ENCODE measurements at places on chromosomes 3 and 15.

DNA sequence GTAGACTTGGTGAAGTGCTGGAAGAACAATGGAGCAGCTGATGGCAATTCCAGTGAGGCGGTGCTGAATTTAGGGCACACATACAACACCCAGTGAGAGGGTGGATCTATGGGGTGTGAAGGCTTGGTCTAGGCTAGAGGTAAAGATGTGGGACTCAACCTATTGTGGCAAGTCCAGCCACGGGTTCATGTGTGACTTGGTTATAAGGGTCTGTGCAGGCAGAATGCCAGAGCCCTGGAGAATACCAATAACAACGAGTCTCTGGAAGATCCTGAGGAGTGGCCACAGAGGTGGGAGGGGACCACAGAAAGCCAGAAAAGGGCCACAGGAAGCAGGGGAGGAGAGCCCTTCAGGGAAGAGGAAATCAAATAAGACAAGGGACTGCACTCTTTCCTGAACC is 55.0 kb downstream of the VGLL4 start:
- DNase-seq, result no peak

- DNase-seq, result no peak
Observed at GRCh38 chr15:91216000-91216399, 115.9 kb downstream of the SV2B start.

GRCh38 chr3:142706321-142707127 is 17.3 kb upstream of the TRPC1 start:
- no peak for DNase-seq

DNA sequence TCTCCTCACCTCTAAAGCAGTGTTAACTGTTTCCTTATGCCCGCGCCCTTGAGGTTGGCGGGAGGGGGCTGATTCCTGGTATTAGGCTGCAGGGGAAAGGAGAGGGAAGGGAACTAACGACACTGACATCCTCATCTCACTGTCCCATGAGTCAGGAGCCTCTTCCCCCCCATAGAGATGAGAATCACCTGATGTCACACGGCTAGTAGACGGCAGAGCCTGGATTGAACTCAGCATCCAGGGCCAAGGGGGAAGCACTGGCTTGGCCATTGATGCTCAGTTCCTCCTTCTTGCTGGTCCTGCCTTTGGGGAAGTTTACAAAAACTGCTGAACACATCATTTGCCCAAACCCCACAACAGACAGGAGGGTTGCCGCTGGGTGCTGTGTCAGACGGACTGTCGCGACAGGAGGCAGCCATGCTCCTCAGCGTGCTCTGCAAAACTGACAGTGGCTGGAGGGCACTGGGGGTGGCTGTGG is 38.5 kb downstream of the IDH2 start:
- no peak for DNase-seq

DNA sequence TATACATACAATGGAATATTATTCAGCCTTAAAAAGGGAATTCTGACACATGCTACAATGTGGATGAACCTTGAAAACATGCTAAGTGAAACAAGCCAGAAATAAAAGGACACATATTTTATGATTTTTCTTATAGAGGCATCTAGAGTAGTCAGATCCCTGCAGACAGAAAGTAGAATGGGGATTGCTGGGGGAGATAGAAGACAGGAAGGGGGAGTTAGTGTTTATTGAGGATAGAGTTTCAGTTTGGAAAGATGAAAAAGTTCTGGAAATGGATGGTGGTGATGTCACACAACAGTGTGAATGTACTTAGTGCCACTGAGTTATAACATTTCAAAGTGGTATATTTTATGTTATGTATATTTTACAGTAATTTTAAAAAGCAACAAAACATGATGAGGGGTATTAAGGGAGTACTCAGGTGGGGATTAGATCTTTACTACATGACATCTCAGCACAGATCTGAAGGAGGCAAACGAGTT is 4.7 kb downstream of the ITPR1 start:
- DNase-seq, result no peak

- DNase-seq, result no peak
Observed at GRCh38 chr3:169545606-169546005, 117.9 kb downstream of the MECOM start.

- no peak for DNase-seq
Observed at GRCh38 chr3:113125951-113126350, 85.4 kb upstream of the BOC start.

DNA sequence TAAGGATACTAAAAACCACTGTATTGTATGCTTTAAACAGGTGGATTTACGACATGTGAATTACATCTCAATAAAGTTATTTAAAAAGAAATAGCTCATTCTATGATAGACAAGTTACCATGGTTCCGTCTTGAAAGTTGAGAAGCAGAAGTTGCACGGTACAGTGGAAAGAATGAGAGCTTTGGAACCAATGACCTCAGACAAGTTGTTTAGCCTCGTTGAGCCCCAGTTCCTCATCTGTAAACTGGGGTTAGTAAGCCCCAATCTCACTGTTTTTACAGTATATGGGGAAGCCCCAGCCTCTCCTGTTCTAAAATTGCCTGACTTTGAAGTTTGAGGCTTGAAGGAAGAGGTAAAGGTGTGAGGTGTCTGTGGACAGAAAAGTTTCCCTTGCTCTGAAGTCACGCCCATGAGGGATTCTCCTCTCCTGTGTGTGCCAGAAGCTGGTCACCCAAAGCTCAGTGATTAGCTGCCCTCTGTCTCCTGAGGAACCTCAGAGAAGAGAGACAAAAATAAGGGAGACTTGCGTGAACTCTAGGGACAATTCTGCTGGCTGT is 10.0 kb downstream of the CRYGS start:
- DNase-seq, result no peak

- DNase-seq, result no peak
Observed at GRCh38 chr3:31692751-31693150, 160.0 kb downstream of the STT3B start.

DNA sequence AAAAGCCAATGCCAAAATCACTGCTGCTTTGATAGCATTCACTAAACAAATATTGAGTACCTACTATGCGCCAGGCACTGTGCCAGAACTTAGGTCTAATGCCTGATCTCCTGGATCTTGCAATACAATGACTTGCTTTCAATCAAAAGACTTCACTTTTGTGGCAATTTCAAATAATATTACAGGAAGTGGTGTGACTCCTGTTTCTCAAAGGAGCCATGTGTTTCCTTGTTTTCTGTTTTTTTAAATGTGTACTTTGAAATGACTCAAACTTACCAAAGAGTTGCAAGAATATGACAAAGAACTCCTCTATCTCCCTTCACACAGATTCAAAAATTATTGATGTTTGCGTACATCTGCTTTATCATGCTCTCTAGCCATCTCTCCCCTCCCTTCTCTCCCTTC is 18.3 kb downstream of the OSBPL10 start:
- no peak for DNase-seq

- no peak for DNase-seq
Observed at GRCh38 chr15:71055461-71055860, 59.8 kb upstream of the THSD4 start.

DNA sequence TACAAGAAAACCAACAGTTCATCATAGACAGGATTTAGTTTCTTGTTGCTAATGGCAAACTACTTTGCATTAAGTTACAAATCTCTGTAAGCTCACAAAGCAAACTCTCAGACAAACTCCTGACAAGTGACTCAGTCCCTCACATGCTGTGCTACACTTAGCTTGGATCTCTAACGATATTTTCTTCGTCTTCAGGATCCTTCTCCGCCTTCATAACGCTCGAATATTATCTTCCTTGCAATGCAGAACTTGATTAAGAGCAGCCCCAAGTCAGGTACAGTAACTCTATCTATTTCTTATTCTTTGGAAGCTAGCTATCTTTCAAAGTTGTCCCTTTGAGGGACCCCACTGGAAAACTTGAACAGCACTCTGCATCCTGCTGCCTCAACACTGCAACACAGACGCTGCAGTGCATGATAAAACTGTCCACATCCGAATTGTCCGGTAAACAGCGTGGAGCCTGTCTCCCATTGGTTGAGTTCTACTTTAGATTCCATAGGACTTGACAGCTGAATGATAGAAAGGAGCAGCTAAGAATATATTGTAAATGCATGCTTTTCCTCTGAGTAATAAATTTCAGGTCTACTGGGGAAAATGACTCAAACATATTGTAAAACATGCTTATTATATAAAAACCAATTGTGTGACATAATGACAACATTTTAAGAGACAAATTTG is 61.3 kb downstream of the UACA start:
- DNase-seq, result no peak

DNA sequence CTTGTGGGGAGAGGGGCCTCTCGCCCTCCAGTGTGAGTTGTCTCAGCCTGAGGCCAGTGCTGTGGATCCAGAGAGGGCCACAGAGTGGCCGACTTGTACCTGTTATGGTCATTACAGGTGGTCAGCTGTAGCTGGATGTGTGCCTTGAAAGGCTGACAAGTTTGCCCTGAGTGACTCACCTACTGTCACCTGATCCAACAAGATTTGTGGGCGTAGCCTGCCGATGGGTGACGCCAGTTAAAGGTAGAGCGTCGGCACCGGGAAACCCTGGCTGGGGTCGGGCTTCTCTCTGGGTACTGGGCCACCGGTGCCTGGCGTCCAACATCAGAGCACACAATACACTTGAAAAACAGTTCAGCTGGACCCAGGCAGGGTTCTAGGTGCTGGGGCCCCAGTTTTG is 2.8 kb upstream of the ISG20 start:
- DNase-seq, result no peak

DNA sequence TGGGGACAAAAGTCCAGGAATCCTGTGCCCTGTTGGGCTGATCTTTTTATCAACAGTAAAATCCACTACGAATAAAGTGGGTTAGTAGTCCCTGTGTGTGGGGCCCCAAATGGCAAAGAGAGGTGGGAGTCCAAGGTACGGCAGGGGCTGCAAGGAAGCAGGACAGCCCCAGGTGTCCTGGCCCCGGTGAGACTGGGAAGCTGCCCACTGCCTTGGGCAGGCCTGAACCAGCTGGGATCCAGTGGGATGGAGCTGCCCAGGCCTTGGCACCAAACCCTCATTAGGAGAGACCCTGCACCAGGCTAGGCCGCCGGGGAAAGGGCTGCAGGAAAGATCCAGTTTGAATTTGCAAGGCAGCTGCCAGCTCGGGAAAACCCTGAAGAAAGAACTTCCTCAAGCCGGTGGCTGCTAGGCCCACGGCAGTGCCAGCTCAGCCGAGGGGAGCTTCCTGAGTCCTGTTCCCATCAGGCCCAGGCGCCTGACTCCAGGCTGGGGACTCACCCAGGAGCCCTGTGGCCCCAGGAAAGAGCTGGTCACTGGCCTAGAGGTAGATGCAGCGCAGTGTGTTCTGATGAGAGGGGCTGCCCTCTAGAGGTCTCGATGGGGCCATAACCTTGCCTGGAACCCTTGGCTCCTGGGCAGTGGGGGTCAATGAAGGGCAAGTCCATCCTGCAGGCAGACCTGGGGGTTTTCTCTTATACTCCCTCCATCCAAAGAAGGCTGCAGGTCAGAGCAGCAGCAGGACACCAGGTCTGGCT is 14.4 kb upstream of the GNAI2 start:
- DNase-seq, result no peak

DNA sequence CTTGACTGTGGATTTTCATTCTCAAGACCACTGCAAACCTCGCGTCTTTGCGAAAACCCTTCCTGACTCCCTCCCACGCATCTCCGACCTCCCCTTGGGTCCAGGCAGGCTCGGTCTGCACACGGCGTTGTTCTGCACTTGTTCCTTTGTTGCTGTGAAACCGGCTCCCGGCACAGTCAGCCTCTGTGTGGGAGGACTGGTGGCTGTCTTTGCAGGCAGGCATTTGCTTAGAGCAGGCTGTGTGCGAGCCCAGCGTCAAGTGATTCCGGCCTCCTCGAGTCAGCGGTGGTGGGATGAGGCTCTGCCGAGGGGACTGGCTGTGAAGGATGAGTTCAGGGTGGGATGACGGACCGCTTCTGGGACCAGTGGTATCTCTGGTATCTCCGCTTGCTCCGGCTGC is 102.6 kb upstream of the ROPN1 start:
- no peak for DNase-seq

DNA sequence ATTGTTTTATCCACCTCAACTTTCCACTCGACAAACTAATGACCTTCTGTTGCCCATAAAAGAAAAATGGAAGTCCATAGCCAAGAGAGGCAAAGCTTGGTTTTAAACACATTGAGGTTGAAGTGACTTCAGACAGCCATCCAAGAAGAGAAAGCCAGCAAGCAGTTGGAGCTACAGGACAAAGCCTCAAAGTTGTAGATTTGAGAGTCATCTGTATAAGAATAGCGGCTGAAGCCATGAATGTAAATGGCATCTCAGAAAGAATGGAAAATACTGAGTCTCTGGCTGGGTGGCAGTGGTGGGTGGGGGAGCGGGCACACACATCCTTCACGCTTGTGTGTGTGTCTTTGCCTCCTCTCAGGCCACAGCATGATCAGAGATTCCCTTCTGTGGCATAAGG is 124.1 kb upstream of the CHRM5 start:
- no peak for DNase-seq

- DNase-seq, result no peak
Observed at GRCh38 chr3:140250945-140251344, 316.0 kb downstream of the CLSTN2 start.

DNA sequence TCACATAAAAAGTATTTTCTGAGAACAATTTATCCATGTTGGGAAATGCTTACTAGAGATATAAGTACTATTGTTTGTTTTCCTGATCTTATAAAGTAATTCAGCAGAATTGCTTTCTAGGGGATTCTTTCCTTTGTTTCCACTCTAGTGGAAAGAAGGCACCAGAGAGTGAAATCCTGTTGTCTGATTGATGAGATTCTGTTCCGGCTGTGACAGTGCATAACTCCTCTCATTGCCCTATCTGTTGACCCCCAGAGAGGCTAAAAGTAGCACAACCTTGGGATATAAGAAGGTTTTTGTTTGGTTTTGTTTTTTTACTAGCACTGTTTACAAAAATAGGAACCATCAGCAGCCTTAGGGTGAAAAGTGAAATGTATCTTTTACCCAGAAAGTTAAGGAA is 114.1 kb downstream of the ALCAM start:
- no peak for DNase-seq

GRCh38 chr3:138398791-138399575 is 35.4 kb upstream of the ESYT3 start:
- no peak for DNase-seq

- DNase-seq, result no peak
Observed at GRCh38 chr3:43177085-43177484, 71.2 kb upstream of the POMGNT2 start.

GRCh38 chr3:13440204-13440817 is 20.2 kb upstream of the NUP210 start:
- DNase-seq, result no peak

DNA sequence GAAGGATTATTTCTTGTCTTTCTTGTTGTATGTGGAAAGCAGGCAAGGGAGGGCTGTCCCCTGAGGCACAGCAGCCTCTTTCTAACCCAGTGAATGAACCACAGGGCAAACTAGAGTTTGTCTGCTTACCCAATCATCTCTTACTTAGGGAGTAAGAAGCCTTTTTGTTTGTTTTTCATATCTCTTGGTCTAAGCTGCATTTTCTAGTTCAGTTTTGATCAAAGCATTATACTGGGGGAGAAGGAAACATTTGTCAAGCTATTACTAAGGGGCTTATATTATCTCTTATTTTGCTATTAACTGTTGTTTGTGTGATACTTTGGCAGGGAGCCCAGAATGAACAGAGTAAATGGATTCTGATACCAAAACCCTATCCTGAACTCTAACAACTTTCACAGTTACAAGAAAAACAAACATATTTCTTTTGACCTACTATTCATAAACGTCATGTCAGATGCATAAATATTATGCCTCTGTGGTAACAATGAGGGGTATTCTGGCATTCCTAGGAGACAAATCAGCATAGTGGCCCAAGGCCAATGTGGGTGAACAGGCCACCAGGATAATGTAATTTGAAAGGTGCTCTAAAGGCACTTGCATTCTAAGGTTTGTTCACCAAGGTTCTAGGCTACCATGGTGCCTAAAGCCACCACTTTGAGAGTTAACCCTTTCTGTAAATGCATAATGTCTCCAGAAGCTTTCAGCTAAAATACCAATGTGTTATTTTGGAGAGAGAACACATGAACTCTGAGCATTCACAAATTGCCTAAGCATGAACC is 271.6 kb upstream of the ZPLD1 start:
- DNase-seq, result no peak
